ENCODE measurements at places on chromosomes 5 and 9.

DNA sequence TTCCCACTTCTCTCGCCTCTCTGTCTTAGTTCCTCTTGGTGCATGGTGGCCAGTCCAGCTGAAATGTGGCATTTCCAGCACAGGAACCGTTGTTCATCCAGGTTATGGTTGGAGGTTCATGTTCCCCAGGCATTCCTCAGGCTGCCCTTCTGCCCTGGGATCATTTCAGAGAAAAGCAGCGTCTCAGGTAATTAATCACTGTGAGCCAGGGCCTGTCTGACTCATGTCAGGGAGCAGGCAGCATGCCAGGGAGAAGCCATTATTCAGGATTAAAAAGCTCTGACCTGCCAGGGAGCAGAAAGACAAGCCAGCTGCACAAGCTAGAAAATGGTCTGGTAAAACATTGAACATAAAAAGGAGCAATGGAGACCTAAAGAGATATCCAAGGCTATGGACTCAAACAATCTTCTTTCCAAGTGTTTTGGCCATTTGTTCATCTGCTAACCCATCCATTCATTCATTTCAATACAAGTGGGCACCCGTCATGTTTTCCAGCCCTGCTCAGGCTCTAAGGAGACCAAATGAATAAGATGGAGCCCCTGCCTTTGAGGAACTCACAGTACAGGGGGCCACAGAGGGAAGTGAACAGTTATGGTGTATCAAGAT, 241.4 kb downstream of the DRD1 start:
- peak; percentile 29 for DNase-seq

DNA sequence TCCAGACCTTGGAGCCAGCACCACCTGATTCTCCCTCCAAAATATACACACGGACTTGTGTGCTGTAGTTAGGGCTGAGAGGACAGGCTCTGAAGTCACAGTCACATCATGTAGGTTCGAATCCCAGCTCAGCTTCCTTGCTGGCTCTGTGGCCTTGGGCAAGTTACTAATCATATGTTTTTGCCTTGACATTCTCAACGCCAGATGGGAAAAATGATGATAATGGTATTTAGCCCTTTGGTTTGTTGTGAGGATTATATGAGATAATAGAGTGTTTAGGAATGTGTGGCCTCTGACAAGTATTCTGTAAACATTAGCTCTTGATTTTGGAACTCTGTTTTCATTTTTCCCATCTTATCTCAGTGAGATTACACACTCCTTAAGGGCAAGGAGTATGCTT, 72.5 kb downstream of the PLAC8L1 start:
- no peak for DNase-seq

DNA sequence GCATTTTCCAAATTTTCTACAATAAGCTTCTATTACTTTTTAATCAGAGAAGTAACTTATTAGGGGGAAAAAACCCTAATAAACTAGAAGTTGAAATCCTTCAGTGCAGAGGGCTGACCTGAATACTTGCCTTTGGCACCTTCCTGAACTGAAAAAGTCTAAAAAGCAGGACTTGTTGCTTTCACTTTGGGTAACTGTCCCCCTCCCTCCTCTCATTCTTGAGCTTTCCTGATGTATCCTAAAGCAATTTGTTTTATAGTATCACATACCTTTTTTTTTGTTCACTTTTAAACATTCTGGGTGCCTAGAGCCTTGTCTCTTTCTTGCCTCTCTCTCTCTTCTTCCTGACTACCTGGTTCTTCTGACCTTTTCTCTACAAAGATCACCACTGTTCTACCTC, 64.0 kb upstream of the ERBIN start:
- DNase-seq, result no peak

GRCh38 chr5:81070571-81071255, 110.5 kb downstream of the RASGRF2 start:
- DNase-seq, result no peak

DNA sequence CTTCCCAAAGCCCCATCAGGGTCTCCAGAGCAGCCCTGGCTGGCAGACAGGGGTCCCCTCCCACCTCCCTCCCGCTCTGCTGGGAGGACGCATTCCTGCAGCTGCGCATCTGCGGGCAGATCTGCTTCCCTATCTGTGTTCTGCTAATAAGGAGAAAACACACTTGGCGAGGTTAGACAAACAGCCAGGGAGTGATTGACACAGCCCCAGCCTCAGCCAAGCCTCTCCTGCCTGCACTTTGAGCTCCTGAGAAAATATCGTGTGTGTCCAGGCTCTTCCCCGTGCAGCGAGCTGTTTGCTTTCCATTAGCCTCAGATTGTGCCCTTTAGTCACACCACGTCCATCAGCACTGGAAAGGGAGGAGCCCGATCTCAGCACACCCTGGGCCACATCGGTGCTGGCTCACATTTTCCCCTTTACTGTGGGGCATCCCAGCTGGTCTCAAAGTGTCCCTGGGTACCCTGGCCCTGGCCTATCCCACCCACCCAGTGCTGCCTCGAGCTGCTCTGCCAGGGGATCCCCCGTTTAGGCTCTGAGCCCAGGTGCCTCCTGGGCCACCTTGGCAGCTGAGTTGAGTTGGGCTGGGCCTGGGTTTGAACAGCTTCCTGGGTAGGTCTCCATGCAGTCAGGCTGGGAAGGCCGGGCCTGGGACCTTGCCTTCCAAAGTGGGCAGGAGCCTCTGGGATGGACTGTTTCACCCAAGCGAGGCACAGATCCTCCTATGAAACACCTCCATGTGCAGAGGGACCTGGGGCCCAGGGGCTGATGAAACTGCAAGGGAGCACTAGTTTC, 61.1 kb downstream of the BARX1 start:
- DNase-seq, result no peak

DNA sequence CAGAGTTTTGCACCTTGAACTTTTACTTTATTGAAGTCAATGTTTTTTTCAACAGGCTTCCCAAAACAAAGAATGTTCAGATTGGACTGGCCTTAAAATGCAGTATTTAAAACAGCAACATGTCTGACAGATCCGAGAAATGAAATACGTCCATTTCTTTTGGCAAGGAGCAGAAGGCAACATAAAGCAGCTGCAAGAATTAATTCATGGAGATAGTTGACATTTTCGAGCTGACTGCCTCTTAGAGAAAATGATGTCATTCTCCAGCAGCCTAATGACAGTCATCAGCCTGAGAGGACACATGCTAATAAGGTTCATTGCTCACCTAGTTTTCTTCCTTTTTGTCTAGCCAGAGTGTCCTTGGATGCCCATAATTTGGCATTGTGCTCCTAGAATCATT, 232.2 kb upstream of the SEMA6A start:
- no peak for DNase-seq

- no peak for DNase-seq
These were observed 56.2 kb upstream of the PSD2 start for GRCh38 chr5:139739150-139739974.

- DNase-seq, result no peak
These were observed 22.6 kb upstream of the PTGES start for GRCh38 chr9:129775448-129775798.

DNA sequence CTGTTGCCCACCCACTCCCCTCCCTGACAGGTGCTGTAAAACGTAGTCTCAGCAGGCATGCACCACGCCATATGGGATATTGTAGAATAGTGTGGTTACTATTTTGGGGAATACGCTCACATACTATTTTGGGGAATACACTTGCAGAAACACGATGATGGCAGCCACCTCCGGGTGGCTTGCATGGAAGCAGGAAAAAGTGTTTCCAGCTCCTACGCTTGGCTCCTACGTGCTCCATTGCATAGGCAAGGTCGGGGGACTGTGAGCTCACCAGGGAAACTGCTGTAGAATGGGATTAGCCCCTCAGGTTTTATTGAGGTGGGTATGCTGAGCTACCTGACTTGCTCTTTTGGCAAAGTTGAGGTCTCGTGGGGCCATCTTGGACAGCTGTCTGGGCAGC, 160.3 kb upstream of the NFIL3 start:
- DNase-seq, result no peak

GRCh38 chr9:132000659-132001058, 79.0 kb downstream of the MED27 start:
- DNase-seq, result no peak

- no peak for DNase-seq
These were observed 191.0 kb upstream of the S1PR3 start for GRCh38 chr9:88800329-88800682.

DNA sequence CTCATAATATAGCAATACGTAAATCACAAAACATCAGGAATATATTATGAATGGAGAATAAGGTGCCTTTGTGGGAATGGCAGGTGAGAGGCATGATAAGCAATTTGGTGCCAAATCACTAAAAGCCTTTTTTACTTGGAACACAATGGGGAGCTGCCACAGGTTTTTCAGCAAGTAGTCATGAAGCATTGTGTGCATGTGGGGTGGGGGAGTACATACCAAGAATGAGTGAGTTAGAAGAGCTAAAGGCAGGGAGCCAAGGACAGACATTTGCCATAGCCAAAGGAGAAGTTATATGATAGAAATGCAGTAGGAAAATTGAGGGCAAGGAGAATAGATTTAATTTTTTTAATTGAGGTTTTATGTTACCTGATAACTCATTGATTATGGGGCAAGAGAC, 445.0 kb upstream of the SMC2 start:
- no peak for DNase-seq

All from epithelial cell of proximal tubule (primary cell).